ENCODE measurements at places on chromosomes 16 and 17. TPM values are rescaled to one million over a fixed set of nuclear protein-coding genes. Genes with fewer than 3 reads are reported as not detected.
A peak's percentile ranks its signal among the peaks of the same experiment; 100 is the strongest.

- DNase-seq = no peak
Observed at GRCh38 chr16:4626396-4626795, 1.8 kb downstream of the MGRN1 start.

DNA sequence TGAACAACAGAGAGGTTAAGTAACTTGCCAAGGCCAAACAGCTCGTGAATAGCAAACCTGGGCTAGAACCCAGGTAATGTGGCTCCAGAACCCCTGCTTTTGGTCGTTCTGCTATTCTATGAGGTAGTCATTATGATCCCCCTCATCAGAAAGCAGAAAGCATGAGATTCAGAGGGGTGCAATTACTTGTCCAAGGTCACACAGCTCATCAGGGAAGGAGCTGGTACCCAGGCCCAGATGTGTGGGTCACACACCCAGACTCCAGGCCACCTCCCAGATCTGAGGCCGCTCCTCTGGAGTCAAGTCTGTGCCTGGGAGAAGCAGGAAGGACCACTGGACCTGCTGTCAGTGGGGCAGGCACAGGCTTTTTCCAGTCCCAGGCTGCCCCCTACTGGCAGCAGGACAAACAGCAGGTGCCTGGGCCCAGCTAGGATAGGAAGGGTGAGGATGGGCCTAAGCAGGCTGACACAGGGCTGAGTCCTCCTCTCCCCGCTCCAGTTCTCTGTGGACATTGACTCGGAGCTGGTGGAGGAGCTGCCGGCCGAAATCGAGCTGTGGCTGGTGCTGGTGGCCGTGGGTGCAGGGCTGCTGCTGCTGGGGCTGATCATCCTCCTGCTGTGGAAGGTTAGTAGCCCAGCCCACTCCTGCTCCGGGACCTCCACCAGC is 7.8 kb upstream of the PDK2 start:
- DNase-seq = peak; percentile 66

DNA sequence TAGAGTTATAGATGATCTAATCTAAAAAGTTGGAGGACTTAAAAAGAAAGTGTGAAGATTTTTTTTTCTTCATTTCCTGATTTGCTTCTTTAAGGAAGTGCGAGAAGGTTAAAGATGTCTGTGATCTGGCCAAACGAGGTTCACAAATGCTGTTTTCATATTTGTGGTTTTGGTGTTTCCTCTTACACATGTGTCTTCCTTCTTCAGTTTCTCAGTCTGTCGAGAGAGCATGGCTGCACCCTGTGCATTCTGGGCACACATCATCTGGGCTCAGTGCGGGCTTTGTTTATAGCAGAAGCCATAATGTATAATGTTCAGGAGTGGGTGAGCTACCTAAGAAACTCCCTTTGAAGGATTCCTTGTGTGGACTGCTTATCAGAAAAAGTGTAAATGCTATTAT is 260.4 kb upstream of the TBX2 start:
- DNase-seq = no peak

TPSAB1 gene
- total RNA-seq = 8.9 TPM

SULT1A1 gene
- total RNA-seq = 1.7 TPM

OR2C1 gene
- total RNA-seq = 3.6 TPM

NLRC3 gene
- 9.1 TPM for total RNA-seq

GRCh38 chr17:40540448-40540847 is 24.8 kb downstream of the CCR7 start:
- DNase-seq = no peak

DNA sequence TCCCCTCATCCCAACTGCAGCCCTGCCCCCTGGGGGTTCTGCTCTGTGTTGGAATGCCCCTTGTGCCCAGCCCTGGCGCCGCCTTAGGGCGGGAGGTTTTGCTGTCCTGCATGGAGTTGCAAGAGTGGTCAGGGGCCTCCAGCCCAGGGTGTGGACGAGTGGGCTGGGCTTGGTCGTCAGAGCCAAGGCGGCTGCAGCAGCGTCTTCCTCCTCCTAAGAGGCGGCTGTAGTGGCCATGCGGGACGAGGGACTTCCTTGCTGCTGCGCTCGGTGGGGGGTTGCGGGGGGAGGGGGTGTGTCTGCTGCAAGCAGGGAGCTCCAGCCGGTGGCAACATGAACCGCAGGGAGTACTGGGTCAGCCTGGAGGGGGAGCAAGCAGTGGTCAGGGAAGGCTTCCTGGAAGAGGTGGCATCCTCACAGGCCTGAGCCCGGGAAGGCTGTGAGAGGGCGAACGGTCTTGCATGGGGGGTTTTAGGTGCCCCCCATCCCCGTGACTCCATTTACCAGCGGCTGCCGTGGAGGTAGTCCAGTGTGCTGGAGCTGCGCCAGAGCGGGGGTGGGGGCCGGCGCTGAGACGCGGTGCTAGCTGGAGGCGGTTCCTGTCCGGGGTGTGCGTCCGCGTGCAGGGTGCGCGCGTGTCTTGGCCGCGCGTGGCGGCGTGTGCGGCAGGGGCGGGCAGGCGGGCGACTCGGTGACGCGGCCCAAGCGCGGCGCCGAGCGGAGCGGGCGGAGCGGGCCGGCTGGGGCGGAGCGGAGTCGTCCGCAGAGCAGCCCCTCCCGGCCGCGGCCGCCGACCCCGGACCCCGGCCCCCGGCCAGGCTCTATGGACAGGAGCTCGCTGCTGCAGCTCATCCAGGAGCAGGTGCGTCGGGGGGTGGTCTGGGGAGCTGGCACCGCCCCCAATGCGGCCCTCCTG is at the start of gene RHBDL1:
TSS of gene RHBDL1 (plus strand) at position 704 of the 916 bp plus-strand sequence. CDS start at position 824, 120 bp downstream.
- peak; percentile 32 for DNase-seq

DNA sequence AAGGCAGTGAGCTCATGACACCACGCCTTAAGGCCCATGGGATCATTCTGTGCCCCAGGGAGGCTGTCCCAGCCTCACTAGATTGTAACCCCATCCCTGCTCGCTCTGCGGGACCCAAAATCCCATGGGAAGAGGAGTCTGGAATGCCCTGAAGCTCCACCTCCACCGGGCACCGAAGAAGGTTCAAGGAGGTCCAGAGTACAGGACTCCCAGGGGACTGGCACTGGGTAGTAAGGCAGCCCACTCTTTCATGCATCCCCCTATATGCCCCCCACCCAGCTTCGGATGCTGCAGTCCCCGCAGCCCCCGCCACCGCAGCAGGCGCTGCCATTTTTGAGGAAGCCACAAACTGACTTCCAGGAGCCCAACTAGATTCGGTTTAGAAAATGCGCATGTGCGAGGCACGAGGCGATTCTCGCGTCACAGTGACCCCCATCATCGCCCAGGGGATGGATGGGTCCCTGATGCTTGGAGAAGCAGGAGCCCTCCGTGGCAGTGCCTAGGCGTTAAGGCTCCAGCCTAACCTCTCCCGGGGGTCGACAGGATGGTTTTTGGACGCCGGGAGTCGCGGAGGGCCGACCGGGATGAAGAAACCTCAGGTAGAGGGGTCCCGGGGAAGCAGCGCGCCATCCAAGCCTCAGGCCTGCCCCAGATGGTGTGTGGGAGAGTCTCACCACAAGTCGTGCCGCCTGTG is 1681.0 kb downstream of the TP53TG3F start:
- no peak for DNase-seq

HSD17B2 gene
- total RNA-seq = 10.4 TPM

DNA sequence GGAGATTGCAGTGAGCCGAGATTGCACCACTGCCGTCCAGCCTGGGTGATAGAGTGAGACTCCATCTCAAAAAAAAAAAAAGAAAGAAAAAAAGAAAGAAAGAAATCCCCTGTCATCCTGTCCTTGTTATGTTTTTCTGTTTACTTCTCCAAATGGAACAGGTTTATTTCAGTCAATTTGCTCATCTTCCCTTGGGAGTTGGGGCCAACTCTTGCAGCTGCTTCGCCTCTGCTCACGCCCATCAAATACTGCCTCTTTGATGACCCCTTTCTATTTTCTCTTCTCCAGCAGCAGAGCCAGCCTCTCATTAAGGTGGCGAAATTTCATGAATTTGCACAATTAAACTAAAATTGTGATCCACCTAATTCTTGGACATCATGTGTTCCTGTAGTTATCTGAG is 173.4 kb downstream of the ZNF18 start:
- DNase-seq = no peak

PRSS33 gene
- total RNA-seq = 0.96 TPM

- DNase-seq = no peak
Observed at GRCh38 chr17:78897664-78898047, 5.3 kb downstream of the CEP295NL start.

GRCh38 chr16:81638286-81638945 is 140.7 kb upstream of the PLCG2 start:
- peak; percentile 44 for DNase-seq

DNA sequence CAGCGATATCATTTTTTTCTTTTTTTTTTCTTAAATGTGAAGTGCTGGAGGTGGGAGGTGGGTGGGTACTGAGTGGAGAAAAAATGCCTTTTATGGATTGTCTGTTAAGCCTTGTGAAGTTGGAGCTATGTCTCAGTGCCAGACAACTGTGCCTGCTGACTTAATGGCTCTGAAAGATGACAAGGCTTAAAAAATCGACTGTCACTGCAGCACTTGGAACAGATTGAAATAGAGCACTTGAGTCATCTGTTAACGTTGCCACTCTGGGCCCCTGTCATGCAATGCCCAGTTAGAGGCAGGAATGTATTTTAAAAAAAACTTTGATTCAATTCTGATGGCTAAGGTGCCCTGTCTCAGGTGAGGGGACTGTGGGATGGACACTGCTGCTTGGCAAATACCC is 108.2 kb upstream of the HS3ST2 start:
- DNase-seq = no peak

FA2H gene
- total RNA-seq = 0.72 TPM

DNA sequence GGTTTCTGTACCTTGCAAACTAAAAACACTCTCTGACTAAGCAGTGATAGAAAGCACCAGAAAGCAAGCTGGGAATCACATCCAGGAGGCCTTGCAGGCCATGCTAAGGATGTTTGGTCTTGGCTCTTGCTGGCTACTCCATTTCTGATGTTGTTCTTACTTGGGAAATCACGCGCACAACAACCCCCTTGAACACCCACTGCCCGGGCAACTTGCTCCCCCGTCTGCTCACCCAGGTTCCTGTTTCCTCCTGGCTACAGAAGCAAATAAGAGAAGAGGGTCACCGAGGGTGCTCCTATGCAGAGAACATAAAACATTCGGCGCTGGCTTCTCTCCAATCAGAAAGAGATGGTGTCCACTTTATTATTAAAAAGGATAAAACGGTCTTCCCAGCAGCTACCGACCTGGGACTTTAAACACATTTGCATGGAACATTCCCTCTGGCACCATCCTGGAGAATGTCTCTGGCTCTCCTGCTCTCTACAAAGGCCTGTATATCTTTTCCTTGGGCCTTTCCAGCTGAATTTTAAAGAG is 271.2 kb upstream of the RPL38 start:
- DNase-seq = no peak

GRCh38 chr17:69175625-69176456 is 34.1 kb upstream of the ABCA6 start:
- no peak for DNase-seq

GRCh38 chr17:74730491-74731346 is 6.3 kb upstream of the RAB37 start:
- DNase-seq = no peak

GRCh38 chr17:6330936-6331335 is 104.0 kb downstream of the AIPL1 start:
- DNase-seq = no peak

DNA sequence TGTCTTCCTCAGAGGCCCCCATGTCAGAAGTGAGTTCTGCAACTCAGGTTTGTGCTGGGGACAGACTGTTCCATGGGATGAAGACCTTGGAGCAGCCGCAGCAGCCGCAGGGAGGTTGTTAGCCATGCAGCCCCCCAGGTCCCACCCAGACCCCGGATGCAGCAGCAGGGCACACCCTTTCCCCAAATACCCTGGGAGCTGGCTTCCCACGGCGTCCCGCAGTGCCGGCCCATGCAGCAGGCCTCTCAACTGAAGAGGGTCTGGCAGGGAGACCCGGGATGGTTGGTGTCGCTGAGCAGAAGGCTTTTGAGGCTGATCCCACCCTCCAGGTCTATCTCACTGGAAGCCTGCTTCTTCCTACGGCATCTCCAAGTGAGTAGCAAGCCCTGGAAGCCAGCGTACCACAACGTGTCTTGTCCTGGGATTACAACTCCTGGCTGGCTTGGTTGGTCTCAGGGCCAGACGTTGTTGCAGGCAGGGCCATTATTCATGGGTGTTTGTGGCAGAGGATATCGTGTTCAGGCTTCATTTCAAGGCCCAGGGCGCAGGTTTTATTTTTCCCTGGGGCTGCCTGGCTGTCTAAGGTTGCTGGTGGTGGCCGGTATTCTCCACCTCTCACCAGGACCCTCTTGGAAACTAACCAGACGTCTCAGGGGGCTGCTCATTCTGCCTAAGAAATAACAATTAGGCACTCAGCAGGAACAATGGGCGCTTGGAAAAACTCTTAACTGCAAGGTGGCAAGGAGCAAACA is 223.2 kb downstream of the C16orf95 start:
- DNase-seq = no peak

CLEC3A gene
- not detected for total RNA-seq

DNA sequence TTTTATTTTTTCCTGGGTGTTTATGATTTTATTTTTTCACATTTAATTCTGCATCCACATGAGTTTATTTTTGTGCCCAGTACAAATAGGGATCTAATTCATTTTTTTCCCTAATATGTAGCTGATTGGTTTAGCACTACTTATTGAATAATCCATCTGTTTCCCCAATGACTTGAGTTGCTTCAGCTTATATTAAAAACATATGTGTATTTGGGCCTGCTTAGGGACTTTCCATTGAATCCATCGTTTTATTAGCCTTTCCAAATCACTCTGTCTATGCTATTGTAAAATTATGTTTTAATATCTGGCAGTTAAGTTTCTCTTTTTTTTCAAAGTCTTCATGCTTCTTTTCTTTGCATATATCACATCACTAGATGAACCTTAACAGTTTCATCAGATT is 42.2 kb downstream of the WWP2 start:
- no peak for DNase-seq

- DNase-seq = peak; percentile 56
Observed at GRCh38 chr17:74210191-74211140, 2.9 kb upstream of the TTYH2 start.

DNA sequence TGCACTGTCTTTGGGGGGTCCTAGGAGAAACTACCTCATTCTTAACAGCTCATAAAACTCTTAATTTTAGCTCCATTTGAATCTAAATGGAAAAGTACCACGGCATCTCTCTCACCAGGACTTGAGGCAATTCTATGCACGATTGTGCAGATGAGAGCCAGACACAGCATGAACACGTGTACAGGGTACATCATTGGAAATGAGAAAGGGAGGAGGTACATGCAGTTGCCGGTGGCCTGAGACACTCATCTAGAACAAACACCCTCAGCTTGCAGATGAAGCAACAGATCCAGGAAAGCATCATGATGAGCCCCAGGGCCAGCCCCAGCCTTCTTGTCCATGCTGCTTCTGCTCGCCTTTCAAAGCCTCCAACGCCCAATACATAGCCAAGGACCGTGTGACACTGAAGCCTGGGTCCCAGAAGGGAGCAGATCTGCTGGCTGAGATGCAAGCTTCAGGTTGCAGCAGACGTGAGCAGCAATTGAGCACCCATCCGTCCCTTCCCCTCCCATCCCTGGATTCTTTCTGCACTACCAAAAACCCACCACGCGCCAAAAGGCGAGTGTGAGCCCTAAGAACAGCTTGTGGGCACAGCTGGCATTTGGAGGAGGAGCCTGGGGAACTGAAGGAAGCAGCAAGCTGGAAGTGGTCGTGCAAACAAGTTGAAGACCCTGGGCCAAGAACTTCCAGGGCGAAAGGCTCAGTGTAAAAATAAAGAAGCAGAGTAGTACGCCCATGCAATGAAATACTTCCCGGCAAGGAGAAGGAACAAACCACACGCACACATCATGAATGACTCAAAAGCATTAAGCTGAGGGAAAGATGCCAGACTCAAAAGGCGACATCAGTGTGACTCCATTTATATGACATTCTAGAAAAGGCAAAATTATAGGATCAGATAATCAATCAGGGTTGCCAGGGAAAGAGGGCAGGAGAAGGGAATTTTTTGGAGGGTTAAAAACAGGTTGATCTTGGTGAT is 7.3 kb upstream of the RCVRN start:
- no peak for DNase-seq
